ENCODE measurements at places on chromosomes 12 and 14.
A peak's percentile ranks its signal among the peaks of the same experiment; 100 is the strongest.

DNA sequence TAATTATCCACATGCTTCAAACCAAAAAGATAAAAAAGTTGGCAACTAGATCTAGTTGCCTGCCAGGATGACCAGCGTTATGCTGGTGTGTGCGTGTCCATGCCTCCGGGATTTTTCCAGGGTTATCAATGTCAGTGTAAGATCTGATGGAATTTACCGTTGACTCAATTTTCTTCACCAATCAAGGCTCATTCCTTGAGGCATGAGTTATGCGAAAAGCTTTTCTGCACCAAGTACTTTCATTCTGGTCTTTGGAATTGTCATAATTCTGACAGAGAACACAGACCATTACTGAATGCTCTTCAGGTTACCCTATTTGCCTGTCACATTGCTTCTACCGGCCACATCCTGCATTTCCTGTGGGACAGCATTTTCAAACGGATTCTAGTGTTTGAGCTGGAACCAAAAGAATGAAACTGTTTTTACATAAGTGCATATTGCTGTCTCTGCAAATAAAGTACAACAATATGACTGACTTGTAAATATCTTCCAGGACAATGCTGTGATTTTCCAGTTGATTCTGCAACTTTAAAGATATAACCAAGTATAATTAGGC lies 91.8 kb downstream of the DUSP16 start:
- no peaks in the 10 kb centered on the region for H3K27me3 ChIP-seq
- no peak for DNase-seq
- H3K27ac ChIP-seq: no peak overlapping the region

DNA sequence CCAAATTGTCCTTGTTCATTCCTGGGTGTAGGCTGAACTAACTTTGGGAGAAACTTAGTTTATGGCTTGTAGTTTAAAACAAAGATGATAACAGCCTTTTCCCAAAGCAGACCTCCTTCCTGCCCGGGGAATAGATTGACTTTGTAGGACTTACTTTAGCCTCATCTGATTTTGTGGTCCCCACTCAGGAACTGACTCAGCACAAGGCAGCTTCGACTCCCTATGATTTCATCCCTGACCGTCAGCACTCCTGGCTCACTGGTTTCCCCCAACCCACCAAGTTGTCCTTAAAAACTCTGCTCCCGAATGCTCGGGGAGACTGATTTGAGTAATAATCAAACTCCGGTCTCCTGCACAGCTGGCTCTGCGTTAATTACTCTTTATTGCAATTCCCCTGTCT lies 40.1 kb upstream of the DDHD1 start:
- no peaks in the 10 kb centered on the region for H3K27me3 ChIP-seq
- H3K4me1 ChIP-seq: no peaks in the 10 kb centered on the region
- no peak for DNase-seq
- H3K4me3 ChIP-seq: no peak overlapping the region

DNA sequence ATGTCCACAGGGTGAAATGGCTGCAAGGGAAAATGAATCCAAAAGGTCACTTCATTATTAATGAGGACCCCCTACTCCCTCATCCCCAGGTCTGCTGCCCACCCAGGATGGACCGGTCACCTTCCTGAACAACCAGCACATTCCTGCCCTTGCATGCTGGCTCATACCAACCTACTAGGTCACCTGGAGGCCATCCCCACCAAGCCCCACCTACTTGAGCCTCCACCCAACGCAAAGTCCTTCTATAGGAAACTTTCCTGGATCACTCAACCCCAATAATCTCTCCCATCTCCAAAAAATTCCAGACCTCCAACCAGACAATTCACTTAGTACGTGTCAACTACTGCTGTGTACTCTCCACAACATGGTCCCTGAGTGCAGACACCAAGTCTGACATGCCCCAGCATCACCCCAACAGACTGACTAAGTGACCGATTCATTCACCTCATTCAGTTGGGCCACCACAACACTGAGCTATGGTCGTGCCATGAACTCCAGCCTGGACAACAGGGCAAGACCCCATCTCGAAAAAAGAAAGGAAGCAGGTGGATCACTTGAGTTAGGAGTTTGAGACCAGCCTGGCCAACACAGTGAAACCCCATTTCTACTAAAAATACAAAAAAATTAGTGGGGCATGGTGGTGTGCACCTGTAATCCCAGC lies 18.1 kb downstream of the CLMN start:
- no peaks in the 10 kb centered on the region for H3K4me1 ChIP-seq
- H3K4me3 ChIP-seq: no peak overlapping the region
- H3K27ac ChIP-seq: no peak overlapping the region
- no peaks in the 10 kb centered on the region for H3K27me3 ChIP-seq
- no peaks in the 10 kb centered on the region for H3K36me3 ChIP-seq
- no peak for DNase-seq

DNA sequence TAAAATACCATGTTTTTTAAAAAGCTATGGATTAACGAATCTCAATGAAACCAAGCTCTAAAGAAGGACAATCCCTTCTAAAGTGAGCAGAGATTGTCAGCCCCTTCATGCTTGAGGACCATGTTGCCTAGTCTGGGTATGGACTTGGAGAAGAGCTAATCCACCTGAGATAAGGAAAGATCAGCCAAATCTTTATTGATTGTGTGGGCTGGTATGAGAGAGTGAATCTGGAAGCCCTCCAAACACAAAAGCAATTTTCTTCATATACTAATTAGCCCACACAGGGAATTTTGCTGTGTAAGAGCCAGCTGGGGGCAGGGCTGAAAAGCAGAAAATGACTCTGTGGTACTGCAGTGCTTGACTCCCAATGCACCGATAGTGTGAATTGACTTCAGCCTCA lies 47.4 kb upstream of the DICER1 start:
- DNase-seq: no peak
- no peaks in the 10 kb centered on the region for H3K36me3 ChIP-seq
- no peak overlapping the region for H3K4me3 ChIP-seq
- no peaks in the 10 kb centered on the region for H3K4me1 ChIP-seq
- H3K27me3 ChIP-seq: no peaks in the 10 kb centered on the region

- no peaks in the 10 kb centered on the region for H3K4me1 ChIP-seq
- DNase-seq: no peak
- H3K4me3 ChIP-seq: no peak overlapping the region
- H3K27me3 ChIP-seq: no peaks in the 10 kb centered on the region
- peaks cover 1% of the 10 kb centered on the region for H3K36me3 ChIP-seq
Observed at GRCh38 chr12:93568091-93568490, 4.4 kb upstream of the SOCS2 start.

GRCh38 chr14:22163051-22163450 lies 426.0 kb downstream of the DAD1 start:
- no peaks in the 10 kb centered on the region for H3K27me3 ChIP-seq
- no peaks in the 10 kb centered on the region for H3K4me1 ChIP-seq
- DNase-seq: peak; percentile 22
- no peak overlapping the region for H3K4me3 ChIP-seq

- H3K27ac ChIP-seq: no peak overlapping the region
- H3K36me3 ChIP-seq: no peaks in the 10 kb centered on the region
- no peaks in the 10 kb centered on the region for H3K27me3 ChIP-seq
- no peak overlapping the region for H3K4me3 ChIP-seq
Observed at GRCh38 chr12:68919581-68920239, 13.3 kb downstream of the CPM start.

DNA sequence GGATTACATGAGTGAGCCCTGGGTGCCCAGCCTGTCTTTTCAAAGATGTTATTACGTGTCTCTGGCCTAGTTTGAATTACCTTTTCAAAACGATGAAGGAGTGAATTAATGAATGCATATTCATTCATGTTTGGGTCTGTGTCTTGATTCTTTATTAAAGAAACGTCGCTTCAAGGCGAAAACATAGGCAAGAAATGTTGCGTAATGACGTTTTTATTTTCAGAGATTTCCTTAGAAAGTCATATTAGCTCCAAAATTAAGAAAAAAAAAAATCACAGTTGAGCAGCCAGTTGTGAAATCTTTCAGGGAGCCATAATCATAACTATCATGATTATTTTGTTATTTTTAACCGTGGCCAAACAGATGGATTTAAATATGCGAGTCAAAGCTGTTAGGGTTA lies 3.5 kb downstream of the PPFIBP1 start:
- no peak overlapping the region for H3K27ac ChIP-seq
- H3K36me3 ChIP-seq: no peaks in the 10 kb centered on the region
- no peak for DNase-seq

- peak; percentile 30 for DNase-seq
- H3K4me1 ChIP-seq: peaks cover 34% of the 10 kb centered on the region
- no peaks in the 10 kb centered on the region for H3K27me3 ChIP-seq
- peaks cover 2% of the 10 kb centered on the region for H3K36me3 ChIP-seq
- peak overlapping the region; percentile 26 for H3K27ac ChIP-seq
- H3K4me3 ChIP-seq: no peak overlapping the region
Observed at GRCh38 chr12:51974646-51975045, 23.1 kb downstream of the ACVR1B start.

- no peak overlapping the region for H3K27ac ChIP-seq
- no peaks in the 10 kb centered on the region for H3K4me1 ChIP-seq
- H3K36me3 ChIP-seq: no peaks in the 10 kb centered on the region
- no peak overlapping the region for H3K4me3 ChIP-seq
Observed at GRCh38 chr12:52535574-52535973, 15.4 kb upstream of the KRT5 start.

DNA sequence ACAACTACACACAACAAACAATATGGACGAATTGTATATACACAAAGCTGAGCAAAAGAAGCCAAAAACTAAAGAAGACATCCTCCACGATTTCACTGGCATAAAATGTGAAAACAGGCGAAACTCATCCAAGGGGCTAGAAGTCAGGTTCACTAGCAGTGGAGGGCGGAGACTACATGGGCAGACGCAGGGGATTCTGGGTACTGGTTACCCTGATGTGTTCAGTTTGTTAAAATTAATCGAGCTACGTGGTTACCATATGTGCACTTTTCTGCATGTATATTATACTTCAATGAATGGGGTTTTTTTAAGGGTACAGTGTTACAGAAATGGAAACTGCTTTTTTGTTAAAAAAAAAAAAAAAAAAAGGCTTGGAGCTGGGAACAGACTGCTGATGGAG lies 12.3 kb downstream of the KDM2B start:
- no peaks in the 10 kb centered on the region for H3K27me3 ChIP-seq
- no peak for DNase-seq
- H3K4me3 ChIP-seq: no peak overlapping the region
- H3K27ac ChIP-seq: no peak overlapping the region

DNA sequence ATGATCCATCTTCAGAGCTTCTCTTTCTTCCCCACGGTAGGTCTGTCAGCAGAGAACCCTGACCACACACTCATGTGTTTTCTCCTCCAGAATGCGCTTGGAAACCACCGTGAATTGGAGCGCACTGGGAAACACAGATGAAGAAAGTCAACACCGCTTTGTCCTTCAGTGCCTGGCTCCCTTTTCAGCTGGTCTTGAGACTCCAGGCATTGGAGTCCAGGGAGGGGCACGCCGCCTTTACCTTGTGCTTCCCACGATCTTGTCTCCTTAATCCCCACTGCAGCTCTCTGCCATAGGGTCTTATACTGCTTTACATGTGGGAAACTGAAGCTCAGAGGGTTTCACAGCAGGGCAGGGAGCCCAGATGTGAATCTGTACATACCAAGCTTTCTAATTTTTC lies 1.1 kb downstream of the FAM90A1 start:
- DNase-seq: no peak
- no peak overlapping the region for H3K4me3 ChIP-seq
- no peaks in the 10 kb centered on the region for H3K4me1 ChIP-seq
- H3K27ac ChIP-seq: no peak overlapping the region
- H3K36me3 ChIP-seq: no peaks in the 10 kb centered on the region

DNA sequence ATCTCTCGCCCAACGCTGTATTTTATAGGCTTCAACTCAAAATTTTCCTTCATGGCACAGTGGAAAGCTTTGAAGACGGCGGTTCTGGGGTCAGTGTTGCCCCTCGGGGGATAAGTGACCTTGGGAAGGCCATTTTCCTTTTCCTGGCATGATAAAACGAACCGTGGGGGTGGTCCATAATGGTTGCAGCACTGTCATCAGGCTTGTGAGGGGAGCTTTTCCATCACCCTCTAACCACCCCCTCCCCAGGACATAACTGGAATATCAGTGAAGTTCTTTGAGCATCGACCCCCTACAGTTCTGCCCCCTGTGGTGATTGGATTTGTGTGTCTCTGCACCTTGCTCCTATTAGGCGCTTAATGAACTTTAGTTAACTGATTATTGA lies 16.0 kb downstream of the FOS start:
- no peaks in the 10 kb centered on the region for H3K36me3 ChIP-seq
- peak overlapping the region; percentile 60 for H3K4me3 ChIP-seq
- peak; percentile 77 for DNase-seq
- H3K27ac ChIP-seq: peak overlapping the region; percentile 84

DNA sequence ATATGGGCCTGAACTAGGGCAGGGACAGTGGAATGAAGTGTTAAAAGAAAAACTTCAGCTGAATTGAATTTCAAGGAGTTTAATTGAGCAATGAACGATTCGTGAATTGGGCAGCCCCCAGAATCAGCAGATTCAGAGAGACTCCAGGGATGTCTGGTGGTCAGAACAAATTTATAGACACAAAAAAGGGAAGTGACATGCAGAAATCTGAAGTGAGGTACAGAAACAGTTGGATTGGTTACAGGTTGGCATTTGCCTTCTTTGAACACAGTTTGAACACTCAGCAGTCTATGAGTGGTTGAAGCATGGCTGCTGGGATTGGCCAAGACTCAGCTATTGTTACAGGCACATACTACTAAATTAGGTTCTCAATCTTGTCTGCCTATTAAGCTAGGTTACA lies 9.7 kb upstream of the TBPL2 start:
- no peaks in the 10 kb centered on the region for H3K4me1 ChIP-seq
- H3K36me3 ChIP-seq: no peaks in the 10 kb centered on the region
- H3K4me3 ChIP-seq: no peak overlapping the region
- H3K27me3 ChIP-seq: no peaks in the 10 kb centered on the region
- H3K27ac ChIP-seq: no peak overlapping the region
